ENCODE measurements at places on chromosomes 12 and 14. TPM values are rescaled to one million over a fixed set of nuclear protein-coding genes. Genes with fewer than 3 reads are reported as not detected.

The ADAM20 gene
- total RNA-seq: not detected

The CKAP4 gene
- 102 TPM for total RNA-seq

The GALNT8 gene
- total RNA-seq: not detected

The OR6C75 gene
- total RNA-seq: not detected

The CLEC1B gene
- total RNA-seq: not detected

The RERGL gene
- not detected for total RNA-seq

The KCNA5 gene
- not detected for total RNA-seq

The CRIP2 gene
- 101 TPM for total RNA-seq

The C1QL4 gene
- total RNA-seq: 6.0 TPM

The CCDC38 gene
- 0.09 TPM for total RNA-seq

The ARG2 gene
- total RNA-seq: 1.6 TPM

The NAA25 gene
- 28.7 TPM for total RNA-seq

The LHX5 gene
- total RNA-seq: not detected

The PRIMA1 gene
- 0.38 TPM for total RNA-seq

The DTX3 gene
- total RNA-seq: 19.8 TPM

The PPM1H gene
- 8.2 TPM for total RNA-seq

The SAMD15 gene
- total RNA-seq: 2.3 TPM

The CMKLR1 gene
- not detected for total RNA-seq

The SERPINA3 gene
- 5.9 TPM for total RNA-seq

The SLC6A15 gene
- 3.5 TPM for total RNA-seq

The NR4A1 gene
- total RNA-seq: 45.1 TPM

The IFNG-AS1 gene
- total RNA-seq: not detected

The CD27 gene
- not detected for total RNA-seq

The FBLN5 gene
- total RNA-seq: 2.5 TPM

The SIX6 gene
- total RNA-seq: not detected

The MSI1 gene
- total RNA-seq: 1.3 TPM

The HOXC9 gene
- 7.6 TPM for total RNA-seq
